ENCODE measurements at places on chromosomes 4 and X. TPM values are rescaled to one million over a fixed set of nuclear protein-coding genes. Genes with fewer than 3 reads are reported as not detected.

The LIAS gene
- polyA plus RNA-seq: 13.1 TPM

The NAA11 gene
- polyA plus RNA-seq: not detected

The IL1RAPL2 gene
- polyA plus RNA-seq: 0.71 TPM

The ZNF182 gene
- 2.4 TPM for polyA plus RNA-seq

The EGFL6 gene
- polyA plus RNA-seq: not detected

The DBET gene
- polyA plus RNA-seq: not detected

DNA sequence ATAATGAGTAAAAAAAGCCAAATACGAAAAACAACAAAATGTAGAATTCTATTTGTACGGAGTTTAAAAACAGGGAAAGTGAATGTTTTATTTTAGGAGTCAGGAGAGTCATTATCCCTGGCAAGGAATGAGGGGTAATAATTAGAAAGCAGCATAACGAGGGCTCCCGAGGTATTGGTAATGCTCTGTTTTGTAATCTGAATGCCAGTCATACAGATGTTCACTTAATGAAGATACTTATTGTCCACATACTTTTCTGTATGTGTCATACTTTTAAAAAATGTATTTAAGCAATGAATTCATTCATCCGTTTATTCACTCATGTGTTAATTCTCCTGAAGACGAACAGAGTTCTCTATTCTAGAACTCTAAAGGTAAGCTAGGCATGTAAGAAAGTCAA, 87.8 kb upstream of the BMP2K start:
- no peak for DNase-seq
